NCI-H748 treated with DMSO at 0.1 percent for 48 hours (cell line): ENCODE measurements at places on chromosomes 6 and 20.
A peak's percentile ranks its signal among the peaks of the same experiment; 100 is the strongest.

- no peak for DNase-seq
Measured at GRCh38 chr6:117303323-117303722, 38.0 kb downstream of the VGLL2 start.

GRCh38 chr6:29490552-29490951 lies 2.8 kb upstream of the MAS1L start:
- no peak for DNase-seq

DNA sequence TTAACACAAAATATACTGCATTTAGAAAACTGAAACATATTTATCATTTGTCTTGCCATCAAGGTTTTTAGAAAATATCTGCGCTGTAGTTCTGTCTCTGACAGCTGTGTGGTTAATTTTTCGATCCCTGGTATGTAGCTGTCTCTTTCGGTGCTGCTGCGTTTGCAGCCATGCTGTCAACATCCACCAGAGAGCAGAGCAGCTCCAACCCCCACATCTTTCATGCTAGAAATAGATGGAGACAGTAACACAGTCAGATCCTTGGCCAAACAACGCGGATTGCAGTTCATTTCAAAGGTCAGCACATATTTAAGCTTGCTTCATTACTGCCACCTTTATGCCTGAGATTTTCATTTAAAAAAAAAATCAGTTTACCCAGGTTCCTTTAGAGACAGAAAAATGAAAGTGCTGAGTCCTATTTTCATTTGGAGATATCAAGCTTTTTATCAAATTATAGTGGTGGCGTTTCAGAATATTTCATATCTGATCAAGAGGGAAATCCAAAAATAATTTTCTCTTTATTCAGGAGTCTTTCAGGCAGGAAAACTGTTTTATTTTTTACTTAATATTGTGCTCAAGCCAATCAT lies 157.7 kb upstream of the MMS22L start:
- peak; percentile 66 for DNase-seq

- peak; percentile 13 for DNase-seq
Measured at GRCh38 chr20:52191916-52192718, 538 bp upstream of the ZFP64 start.

DNA sequence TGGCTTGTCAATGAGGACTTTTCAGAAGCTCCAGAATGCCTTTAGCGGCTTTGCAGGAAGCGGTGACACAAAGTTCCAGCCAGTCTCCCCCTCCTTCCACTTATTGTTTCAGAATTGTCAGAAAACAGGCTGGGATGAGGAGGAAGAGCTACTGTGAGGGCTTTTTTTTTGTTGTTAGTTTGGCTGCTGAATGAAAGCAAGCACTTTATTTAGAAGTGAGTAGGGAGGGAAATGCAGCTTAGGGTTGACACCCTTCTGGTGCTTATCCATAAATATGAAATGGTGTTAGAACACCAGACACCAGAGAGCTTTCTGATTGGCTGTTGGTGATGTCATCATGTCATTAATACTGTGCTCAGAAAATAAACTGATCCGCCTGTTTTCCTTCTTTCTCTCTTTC lies 251.5 kb downstream of the SOX4 start:
- no peak for DNase-seq

- DNase-seq = no peak
Measured at GRCh38 chr20:15318682-15319081, 981.3 kb upstream of the FLRT3 start.

- DNase-seq = no peak
Measured at GRCh38 chr20:59443550-59443949, 143.1 kb downstream of the EDN3 start.

DNA sequence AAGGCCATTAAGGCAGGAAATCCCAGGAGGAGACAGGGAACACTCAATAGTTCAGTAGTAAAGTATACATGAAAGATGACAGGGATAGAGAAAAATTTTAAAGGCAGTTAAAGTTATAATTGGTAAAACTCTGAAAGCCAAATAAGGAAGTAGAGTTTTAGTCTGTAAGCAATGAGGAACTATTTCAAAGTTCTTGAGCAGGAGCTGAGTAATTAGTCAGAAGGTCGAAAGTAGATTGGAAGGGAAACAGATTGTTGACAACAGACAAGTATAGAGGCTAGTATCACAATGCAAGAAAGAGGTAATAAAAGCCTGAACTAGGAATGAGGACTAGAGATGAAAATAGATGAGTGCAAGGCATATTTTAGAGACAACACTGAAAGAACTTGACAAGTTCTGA lies 150.3 kb downstream of the CDK19 start:
- no peak for DNase-seq

GRCh38 chr6:167146135-167146534 lies 11.6 kb downstream of the GPR31 start:
- DNase-seq = no peak

- no peak for DNase-seq
Measured at GRCh38 chr6:144768551-144769075, 483.5 kb downstream of the UTRN start.

DNA sequence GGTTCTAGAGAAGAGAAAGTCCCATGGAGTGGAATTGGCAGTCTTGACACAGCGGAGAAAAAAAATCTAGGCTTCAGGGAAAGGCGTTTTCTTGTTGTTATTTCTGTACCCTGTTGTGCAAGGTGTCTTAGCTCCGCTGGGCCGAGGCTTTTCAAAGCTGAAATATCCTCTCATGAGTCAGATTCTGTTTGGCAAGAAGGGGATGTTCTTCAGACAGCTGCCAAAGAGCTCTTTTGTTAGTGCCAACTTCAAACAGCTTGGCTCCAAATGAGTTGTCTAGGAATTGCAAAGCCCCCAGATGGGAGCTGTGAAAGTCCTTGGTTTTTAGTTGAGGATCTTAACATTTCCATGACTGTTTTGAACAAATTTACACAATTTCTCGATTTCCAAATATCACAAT lies 45.6 kb downstream of the LRRN4 start:
- DNase-seq = no peak

GRCh38 chr6:108608453-108609275 lies 47.9 kb downstream of the FOXO3 start:
- DNase-seq = no peak

DNA sequence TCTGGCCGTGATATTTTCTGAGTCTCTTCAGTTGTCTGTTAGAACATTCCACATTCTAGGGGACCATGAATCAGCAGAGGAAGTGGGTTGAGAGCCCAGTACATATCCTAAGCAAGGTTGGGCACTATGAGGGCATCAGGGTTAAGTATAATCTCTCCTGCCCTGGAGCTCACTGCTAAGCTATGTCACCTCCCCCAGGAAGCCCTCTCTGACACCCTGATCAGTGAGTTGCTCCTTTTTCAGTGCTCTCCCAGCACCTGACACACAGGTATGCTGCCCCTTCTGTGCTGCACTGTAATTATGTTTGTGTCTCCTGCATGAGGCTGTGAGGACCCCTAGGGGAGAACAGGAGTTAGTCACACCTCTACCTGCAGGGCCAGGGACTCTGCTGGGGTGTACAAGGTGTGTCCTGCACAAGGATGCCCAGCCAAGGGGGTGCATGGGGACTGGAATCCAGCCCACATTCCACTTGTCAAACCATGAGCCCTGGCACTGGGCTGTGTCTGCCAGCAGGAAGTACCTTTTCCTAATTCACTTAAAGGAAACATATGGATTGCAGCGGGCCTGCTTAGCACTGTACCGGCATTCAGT lies 3.9 kb downstream of the RAB44 start:
- DNase-seq = no peak

DNA sequence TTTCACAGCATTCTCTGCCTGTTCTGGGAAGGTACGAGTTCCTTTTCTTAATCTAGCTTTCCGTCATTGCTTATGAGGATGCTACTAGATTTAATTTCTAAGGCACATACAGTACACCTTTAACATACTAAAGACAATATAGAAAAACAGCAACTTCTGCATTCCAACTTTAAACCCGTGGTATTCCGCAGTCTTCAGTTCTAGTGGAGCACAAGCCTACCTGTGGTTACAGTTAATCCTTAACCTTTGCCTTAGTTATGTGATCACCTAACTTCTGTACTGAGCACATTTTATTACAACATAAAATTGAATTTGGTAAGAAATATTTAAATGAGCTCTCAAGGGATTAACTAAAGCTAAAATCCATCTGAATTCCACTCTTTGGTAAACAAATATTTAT lies 289.5 kb downstream of the BTBD9 start:
- no peak for DNase-seq

GRCh38 chr6:3196770-3197169 lies 30.7 kb downstream of the TUBB2B start:
- DNase-seq = no peak

GRCh38 chr6:109693111-109693510 lies 2.0 kb downstream of the FIG4 start:
- no peak for DNase-seq
